Large intestine (tissue), 12 donors: ENCODE measurements at places on chromosomes 13 and 19. TPM values are rescaled to one million over a fixed set of nuclear protein-coding genes. Genes with fewer than 3 reads are reported as not detected.

DNA sequence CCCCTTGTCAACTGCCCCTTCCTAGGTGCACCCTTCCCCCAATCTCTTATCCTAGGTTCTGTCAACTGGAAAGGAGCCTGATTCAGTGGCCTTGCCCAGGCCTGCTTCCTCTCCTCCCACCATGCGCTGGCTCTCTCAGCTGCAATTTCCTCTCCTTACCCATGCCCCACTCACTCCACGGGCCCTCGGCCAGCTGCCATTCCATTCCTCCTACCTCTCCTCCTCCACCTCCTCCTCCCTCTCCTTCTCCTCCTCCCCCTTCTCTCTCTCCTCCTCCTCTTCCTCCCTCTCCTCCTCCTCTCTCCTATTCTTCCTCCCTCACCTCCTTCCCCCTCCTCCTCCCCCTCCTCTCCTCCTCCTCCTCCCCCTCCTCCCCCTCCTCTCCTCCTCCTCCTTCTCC lies 9.6 kb upstream of the TIMM44 start:
- no peaks in the 10 kb centered on the region for H3K4me1 ChIP-seq
- peaks cover 7% of the 10 kb centered on the region for H3K36me3 ChIP-seq
- DNase-seq, result no peak
- no peak overlapping the region for H3K4me3 ChIP-seq

DNA sequence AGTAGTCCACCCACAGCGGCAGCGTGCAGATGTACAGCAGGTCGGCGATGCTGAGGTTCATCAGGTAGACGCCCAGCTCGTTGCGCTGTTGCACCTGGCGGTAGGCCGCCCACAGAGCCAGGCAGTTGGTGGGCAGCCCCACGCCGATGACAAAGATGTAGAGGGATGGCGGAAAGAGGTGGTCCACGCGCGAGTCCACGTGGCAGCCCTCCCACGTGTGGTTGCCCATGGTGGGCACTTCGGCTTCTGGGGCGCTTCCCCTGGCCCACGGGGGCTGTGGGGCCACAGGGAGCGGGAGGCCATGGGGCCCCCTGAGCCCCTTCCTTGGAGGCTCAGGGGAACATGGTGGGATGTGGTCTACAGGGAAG lies 7.0 kb upstream of the OPA3 start:
- H3K4me1 ChIP-seq, result peaks cover 3% of the 10 kb centered on the region
- DNase-seq, result no peak
- peaks cover 39% of the 10 kb centered on the region for H3K27me3 ChIP-seq
- H3K27ac ChIP-seq, result no peak overlapping the region
- no peaks in the 10 kb centered on the region for H3K36me3 ChIP-seq
- H3K4me3 ChIP-seq, result no peak overlapping the region

DNA sequence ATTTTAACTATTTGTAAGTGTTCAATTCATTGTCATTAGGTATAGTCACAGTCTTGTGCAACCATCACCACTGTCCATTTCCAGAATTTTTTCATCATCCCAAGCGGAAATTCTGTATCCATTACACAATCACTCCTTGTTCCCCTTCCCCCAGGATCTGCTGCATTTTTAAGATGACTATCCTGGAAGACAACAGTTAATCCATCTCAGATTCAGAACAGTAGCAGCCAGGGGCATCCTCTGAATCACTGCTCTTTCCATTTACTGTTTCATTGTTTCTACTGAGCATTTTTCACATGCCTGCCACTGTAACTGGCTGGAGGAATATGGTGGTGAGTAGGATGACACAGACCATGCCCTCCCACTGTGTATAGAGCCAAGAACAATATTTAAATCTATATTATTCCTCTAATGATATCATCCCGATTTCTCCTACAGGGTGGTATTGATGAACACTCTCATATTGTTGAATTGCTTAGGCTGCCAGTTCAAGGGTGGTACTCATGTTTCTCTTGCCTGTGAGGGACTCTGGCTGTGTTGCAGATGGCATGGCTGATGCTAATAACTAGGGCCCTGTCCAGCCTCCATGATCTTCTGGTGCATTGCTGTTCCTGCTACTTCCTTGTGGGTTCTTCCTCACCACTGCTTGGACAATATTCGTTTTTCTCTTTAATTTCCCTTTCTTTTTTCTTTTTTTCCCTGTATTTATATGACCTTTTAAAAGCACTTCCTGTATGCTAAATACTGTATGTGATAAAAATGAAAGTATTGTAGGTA lies 59.0 kb downstream of the WDFY2 start:
- no peak for DNase-seq
- H3K27me3 ChIP-seq, result no peaks in the 10 kb centered on the region
- peaks cover 11% of the 10 kb centered on the region for H3K4me1 ChIP-seq
- H3K27ac ChIP-seq, result no peak overlapping the region
- H3K4me3 ChIP-seq, result no peak overlapping the region

- H3K4me3 ChIP-seq, result no peak overlapping the region
- H3K36me3 ChIP-seq, result no peaks in the 10 kb centered on the region
- no peak overlapping the region for H3K27ac ChIP-seq
- peaks cover 11% of the 10 kb centered on the region for H3K27me3 ChIP-seq
- H3K4me1 ChIP-seq, result peaks cover 24% of the 10 kb centered on the region
- DNase-seq, result no peak
Observed at GRCh38 chr19:18634612-18635297, 2.1 kb upstream of the KLHL26 start.

GRCh38 chr19:47417746-47418691 lies 1.3 kb downstream of the MEIS3 start:
- H3K4me3 ChIP-seq, result peak overlapping the region; percentile 35
- DNase-seq, result no peak
- peaks cover 8% of the 10 kb centered on the region for H3K4me1 ChIP-seq
- peaks cover 73% of the 10 kb centered on the region for H3K27me3 ChIP-seq
- no peak overlapping the region for H3K27ac ChIP-seq

DNA sequence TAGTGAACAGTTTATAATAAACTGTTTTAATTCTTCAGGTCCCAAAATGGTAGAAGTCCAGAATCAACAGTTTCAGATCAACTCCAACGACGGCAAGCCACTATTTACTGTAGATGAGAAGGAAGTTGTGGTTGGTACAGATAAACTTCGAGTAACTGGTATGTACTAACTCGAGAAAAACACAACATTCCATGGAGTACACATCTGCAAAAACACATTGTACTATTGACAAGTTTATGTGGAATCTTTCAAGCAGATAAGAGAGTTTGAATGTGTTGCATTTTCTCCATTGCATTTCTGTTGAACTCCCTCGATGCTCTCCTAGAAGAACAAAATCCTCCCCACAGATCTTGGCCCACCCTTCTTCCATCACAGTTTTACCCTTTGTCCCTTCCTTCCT lies 98.5 kb downstream of the SGCG start:
- H3K4me3 ChIP-seq, result no peak overlapping the region
- no peak overlapping the region for H3K27ac ChIP-seq
- no peaks in the 10 kb centered on the region for H3K36me3 ChIP-seq
- H3K4me1 ChIP-seq, result no peaks in the 10 kb centered on the region
- DNase-seq, result no peak

- DNase-seq, result no peak
- H3K4me1 ChIP-seq, result peaks cover 7% of the 10 kb centered on the region
- H3K36me3 ChIP-seq, result no peaks in the 10 kb centered on the region
- no peak overlapping the region for H3K4me3 ChIP-seq
- H3K27me3 ChIP-seq, result no peaks in the 10 kb centered on the region
- H3K27ac ChIP-seq, result no peak overlapping the region
Observed at GRCh38 chr19:33432015-33432414, 58.5 kb downstream of the CEBPG start.

DNA sequence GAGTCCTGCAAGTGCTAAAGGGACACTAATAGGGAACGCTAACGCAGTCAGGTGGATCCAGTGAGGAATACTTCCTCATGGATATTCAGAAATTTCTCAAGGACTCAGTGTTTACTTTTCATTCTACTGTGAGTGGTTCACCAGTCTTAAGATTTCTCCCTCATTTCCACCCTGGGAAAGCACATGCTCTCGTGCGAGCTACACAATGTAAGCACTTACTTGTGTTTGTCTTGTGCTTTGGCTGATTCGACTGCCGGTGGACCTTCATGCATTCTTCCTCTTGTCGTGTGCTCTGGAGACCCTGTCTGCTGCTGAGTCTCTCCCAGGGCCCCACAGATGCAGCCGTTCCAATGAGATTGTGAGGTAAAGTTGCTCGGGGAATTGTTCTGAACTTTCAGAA lies 180.1 kb downstream of the NUFIP1 start:
- no peaks in the 10 kb centered on the region for H3K36me3 ChIP-seq
- no peaks in the 10 kb centered on the region for H3K27me3 ChIP-seq
- H3K4me1 ChIP-seq, result peaks cover 42% of the 10 kb centered on the region

GRCh38 chr13:33032037-33032625 lies 15.9 kb downstream of the KL start:
- H3K4me3 ChIP-seq, result no peak overlapping the region
- no peaks in the 10 kb centered on the region for H3K36me3 ChIP-seq
- no peak for DNase-seq
- H3K27me3 ChIP-seq, result no peaks in the 10 kb centered on the region

- no peak overlapping the region for H3K27ac ChIP-seq
- no peak overlapping the region for H3K4me3 ChIP-seq
- DNase-seq, result no peak
Observed at GRCh38 chr13:43963726-43964125, 84.0 kb downstream of the LACC1 start.

DNA sequence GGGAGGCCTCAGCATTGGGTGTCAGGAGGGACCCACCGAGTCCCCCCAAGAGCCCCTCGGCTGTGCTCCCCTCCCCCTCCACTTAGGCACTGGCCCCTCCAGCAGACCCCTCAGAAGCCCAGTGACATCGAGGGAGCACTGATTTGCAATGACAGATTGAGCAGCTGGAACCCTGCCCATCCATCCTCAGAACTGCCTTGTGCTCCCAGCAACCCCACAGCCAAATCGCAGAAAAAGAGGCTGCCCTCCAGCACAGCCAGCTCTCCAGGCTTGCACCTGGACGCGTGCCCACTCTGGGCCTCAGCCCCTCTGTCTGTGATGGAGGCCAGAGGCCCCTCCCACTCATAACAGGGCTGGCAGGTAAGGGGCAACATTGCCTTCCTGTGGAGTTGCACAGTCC lies 123.2 kb upstream of the VSTM2B start:
- H3K27me3 ChIP-seq, result peaks cover 10% of the 10 kb centered on the region
- H3K4me1 ChIP-seq, result no peaks in the 10 kb centered on the region
- no peaks in the 10 kb centered on the region for H3K36me3 ChIP-seq
- no peak for DNase-seq
- H3K27ac ChIP-seq, result no peak overlapping the region

GRCh38 chr13:30943881-30944280 lies 11.4 kb downstream of the TEX26 start:
- H3K4me3 ChIP-seq, result no peak overlapping the region
- no peaks in the 10 kb centered on the region for H3K27me3 ChIP-seq
- H3K36me3 ChIP-seq, result no peaks in the 10 kb centered on the region

- DNase-seq, result no peak
- H3K4me1 ChIP-seq, result no peaks in the 10 kb centered on the region
- H3K27me3 ChIP-seq, result no peaks in the 10 kb centered on the region
- no peak overlapping the region for H3K4me3 ChIP-seq
- H3K27ac ChIP-seq, result no peak overlapping the region
Observed at GRCh38 chr13:100381595-100382224, 206.9 kb downstream of the GGACT start.

DNA sequence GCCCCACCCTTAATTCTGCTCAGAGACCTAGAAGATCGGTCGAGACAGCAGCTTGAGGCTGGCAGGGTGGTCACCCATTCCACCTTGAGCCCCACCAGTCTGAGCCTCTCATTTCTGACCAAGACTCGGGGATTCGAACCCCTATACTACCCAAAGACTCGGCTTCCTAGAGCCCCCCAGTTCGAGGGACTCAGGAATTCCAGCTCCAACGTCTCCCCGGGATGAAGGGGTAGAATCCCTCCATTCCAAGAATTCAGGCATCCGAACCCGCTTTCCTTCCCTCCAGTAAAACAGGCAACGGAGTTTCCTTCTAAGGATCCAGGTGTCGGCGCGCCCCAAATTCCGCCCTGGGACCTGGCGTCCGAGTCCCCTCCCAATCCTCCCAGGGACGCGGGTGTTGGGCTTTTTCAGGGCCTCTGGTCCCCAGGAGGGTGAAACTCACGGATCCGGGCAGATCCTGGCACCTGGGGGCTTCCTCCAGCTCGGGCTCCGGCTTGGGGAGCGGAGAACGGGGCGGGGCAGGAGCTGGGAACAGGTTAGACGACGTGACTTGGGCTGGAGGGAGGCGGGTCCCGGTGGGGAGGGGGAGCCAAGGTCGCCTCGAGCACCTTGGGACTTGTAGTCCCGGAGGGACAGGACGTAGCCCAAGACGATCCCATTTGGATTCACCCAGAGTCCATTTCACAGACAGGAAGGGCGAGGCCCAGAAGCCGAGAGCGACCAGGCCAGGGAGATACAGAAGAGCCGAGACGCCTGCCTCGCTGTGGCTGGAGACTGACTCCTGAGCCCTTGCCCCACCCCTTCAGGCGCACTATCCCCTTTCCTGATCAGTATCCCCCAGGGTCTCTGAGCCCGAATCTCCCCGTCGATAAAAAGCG lies at the start of gene PPP1R13L:
PPP1R13L (minus strand) TSS at position 513 of the 878 bp plus-strand sequence. CDS start 6,751 bp downstream, outside the sequence.
- H3K4me3 ChIP-seq, result peak within 1 kb of the TSS; percentile 90
- peak within 1 kb of the TSS; percentile 83 for H3K27ac ChIP-seq
- peaks cover 15% of the 10 kb centered on the region for H3K4me1 ChIP-seq
- H3K27me3 ChIP-seq, result peaks cover 25% of the 10 kb centered on the region
- H3K36me3 ChIP-seq, result no peaks in the 10 kb centered on the region

DNA sequence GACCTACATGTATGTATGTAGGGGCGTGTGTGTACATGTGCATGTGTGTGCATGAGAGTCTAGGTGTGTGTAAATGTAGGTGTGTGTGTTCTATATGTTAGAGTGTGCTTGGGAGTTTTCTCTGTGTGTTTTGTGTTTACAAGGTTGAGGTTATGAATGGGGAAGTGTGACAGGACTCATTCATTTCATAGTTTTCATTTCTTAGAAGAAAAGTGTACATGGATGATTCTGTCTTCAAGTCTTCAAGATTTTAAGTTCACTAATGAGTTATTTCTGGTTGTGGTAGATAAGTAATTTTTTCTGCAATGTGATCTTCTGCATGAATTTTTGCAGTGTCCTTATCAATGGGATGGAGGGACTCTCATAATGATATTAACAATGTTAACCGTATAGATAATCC lies 118.2 kb upstream of the SLC10A2 start:
- H3K4me1 ChIP-seq, result no peaks in the 10 kb centered on the region
- no peaks in the 10 kb centered on the region for H3K36me3 ChIP-seq
- DNase-seq, result no peak
- no peak overlapping the region for H3K27ac ChIP-seq

DNA sequence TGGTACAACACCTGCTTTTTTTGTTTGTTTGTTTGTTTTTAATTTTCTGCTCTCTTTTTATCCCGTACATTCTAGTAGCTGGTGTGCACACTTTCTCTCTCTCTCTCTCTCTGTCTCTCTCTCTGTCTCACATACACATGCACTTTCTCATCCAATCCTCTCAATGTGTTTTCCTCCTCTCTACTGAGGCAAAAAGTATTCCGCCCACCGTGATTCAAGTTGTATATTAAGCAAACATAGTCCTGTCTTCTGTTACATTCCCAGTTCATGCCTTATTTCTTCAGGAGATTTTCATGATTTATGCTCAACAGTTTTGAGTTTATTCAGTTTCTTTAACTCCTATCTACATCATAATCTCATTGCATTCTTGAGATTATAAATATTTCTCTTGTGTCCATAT lies 38.2 kb upstream of the SCEL start:
- no peak overlapping the region for H3K27ac ChIP-seq
- H3K4me1 ChIP-seq, result no peaks in the 10 kb centered on the region
- H3K4me3 ChIP-seq, result no peak overlapping the region
- no peaks in the 10 kb centered on the region for H3K27me3 ChIP-seq
- no peak for DNase-seq
- H3K36me3 ChIP-seq, result no peaks in the 10 kb centered on the region

GRCh38 chr19:39318690-39319089 lies 2.0 kb downstream of the LRFN1 start:
- H3K36me3 ChIP-seq, result no peaks in the 10 kb centered on the region
- peaks cover 4% of the 10 kb centered on the region for H3K4me1 ChIP-seq
- H3K4me3 ChIP-seq, result no peak overlapping the region
- H3K27ac ChIP-seq, result no peak overlapping the region
- peaks cover 17% of the 10 kb centered on the region for H3K27me3 ChIP-seq
- DNase-seq, result no peak

The PSG11 gene
- not detected for polyA plus RNA-seq

The KRTDAP gene
- 0.40 TPM for polyA plus RNA-seq

The KLK5 gene
- polyA plus RNA-seq, result 1.6 TPM
